ENCODE measurements at places on chromosomes 13 and 19. TPM values are rescaled to one million over a fixed set of nuclear protein-coding genes. Genes with fewer than 3 reads are reported as not detected.

The PLEKHF1 gene
- 22.5 TPM for total RNA-seq

The ZNF606 gene
- total RNA-seq, result 16.8 TPM

The DNAJC15 gene
- 6.1 TPM for total RNA-seq

The TNFRSF19 gene
- total RNA-seq, result 95.7 TPM

The SLC17A7 gene
- total RNA-seq, result not detected

The LILRB1 gene
- total RNA-seq, result not detected

The ENOX1 gene
- 2.2 TPM for total RNA-seq

The IL11 gene
- total RNA-seq, result 5.2 TPM

The PNMA8B gene
- 0.43 TPM for total RNA-seq

The KRTDAP gene
- not detected for total RNA-seq

The KLK14 gene
- not detected for total RNA-seq

The CCL25 gene
- total RNA-seq, result not detected

The KLHL1 gene
- total RNA-seq, result not detected

The SHANK1 gene
- total RNA-seq, result 7.4 TPM

The IGFLR1 gene
- total RNA-seq, result 0.64 TPM

DNA sequence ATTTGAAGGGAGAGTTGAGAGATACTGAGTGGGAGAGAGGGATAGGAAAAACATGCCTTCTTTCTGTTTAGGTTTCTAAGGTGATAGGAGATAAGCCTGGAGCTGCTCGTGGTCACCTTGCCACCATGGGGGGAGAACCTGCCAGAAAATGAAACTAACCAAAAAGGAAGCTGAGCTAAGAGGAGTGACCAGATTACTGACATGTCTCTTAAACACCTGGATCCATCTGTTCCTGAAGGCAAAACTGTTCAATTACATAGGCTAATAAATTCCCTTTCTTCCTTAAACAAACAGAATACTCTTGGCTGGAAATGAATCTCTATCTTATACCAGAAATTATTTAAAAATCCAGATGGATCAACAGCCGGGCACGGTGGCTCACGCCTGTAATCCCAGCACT lies 27.3 kb downstream of the ZNF473 start:
- DNase-seq, result no peak

DNA sequence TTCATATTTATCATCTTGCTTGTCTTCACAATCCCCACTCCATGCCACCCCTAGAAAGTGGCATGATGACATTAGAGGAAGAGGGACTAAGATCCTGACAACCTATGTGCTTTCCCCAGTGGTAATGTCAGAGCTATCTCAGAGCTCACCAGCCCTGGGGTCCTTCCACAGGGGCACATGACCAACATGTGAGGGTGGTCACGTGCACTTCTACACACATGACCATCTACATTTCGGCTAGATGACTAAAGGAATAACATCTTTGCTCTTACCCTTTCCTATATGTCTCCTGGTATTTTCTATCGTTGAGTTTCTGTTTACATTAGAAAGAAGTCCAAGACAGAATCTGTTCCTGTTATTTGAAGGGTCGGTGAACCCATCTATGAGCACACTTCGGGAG lies 46.2 kb downstream of the RFXAP start:
- DNase-seq, result no peak

GRCh38 chr13:50685491-50685890 lies 158.0 kb downstream of the DLEU7 start:
- no peak for DNase-seq

- peak; percentile 63 for DNase-seq
Observed at GRCh38 chr19:35213663-35214632, 14.6 kb downstream of the FAM187B start.

- no peak for DNase-seq
Observed at GRCh38 chr19:34094960-34095359, 77.3 kb upstream of the LSM14A start.

- DNase-seq, result peak; percentile 49
Observed at GRCh38 chr13:40550130-40550529, 116.3 kb downstream of the FOXO1 start.

GRCh38 chr13:67416047-67416925 lies 186.2 kb upstream of the PCDH9 start:
- peak; percentile 6 for DNase-seq

DNA sequence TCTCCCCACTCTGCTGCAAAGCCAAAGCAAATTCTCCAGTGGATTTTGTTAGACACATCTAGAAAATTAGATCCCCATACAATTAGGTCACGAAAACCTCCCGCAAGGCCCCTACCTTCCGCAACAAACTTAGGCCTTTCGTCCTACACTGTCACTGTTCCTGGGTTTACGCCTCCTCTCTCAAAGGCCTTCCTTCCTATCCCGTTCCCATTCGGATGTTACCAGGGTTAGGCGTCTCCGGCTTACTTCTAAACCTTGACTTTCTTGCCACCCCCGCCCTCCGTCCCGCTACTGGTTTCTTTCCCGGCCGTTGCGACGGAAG lies 754 bp downstream of the RNF6 start:
- DNase-seq, result no peak

DNA sequence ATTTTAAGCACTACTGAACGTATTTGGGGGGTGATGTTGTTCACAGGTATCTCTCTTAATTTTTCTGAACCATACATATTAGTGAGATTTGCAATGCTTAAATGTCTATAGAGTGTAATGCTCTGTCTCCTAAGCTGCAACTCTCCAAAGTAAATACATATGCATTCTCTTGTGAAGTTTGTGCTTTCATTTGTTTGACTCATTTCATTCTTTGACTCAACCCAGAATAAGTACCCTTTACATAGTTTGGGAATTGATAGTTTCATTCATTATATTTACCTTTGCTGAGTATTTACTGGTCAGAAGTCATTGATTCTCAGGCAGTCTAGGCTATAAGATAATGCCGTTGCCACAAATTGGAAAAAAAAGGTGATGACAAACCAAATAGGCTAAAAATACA lies 406.9 kb downstream of the FGF9 start:
- DNase-seq, result no peak

GRCh38 chr13:91017031-91017668 lies 330.3 kb upstream of the MIR17HG start:
- DNase-seq, result peak; percentile 10

DNA sequence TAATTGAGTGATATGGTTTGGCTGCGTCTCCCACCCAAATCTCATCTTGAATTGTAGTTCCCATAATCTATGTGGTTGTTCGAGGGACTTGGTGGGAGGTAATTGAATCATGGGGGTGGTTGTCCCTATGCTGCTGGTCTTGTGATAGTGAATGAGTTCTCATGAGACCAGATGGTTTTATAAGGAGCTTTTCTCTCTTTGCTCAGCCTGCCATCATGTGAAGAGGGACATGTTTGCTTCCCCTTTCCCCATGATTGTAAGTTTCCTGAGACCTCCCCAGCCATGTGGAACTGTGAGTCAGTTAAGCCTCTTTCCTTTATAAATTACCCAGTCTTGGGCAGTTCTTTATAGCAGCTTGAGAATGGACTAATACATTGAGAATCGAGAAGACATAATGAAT lies 480.1 kb downstream of the GPC5 start:
- DNase-seq, result no peak

- DNase-seq, result no peak
Observed at GRCh38 chr13:113880651-113881611, 17.1 kb upstream of the GAS6 start.

- DNase-seq, result no peak
Observed at GRCh38 chr13:41434831-41435520, 22.4 kb upstream of the RGCC start.

DNA sequence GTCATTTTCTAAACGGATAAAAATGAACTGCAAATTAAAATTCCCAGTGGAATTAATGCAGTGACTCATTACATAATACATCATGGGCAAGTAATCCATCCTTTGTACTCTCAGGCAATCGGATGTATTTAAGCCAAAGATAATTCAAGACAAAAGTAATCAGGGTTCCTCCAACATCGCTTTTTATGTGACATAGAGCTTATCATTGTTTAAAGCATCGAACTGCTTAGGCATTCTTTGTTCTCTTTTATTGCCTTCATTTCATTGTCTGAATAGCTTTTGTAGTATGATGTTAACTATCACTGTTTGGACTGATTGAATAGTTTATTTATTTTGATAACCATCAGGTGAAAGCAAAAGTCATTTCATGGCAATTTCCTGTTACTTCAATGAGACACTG lies 209.4 kb downstream of the ITGBL1 start:
- no peak for DNase-seq

GRCh38 chr19:29325241-29325975 lies 112.5 kb upstream of the UQCRFS1 start:
- DNase-seq, result no peak

DNA sequence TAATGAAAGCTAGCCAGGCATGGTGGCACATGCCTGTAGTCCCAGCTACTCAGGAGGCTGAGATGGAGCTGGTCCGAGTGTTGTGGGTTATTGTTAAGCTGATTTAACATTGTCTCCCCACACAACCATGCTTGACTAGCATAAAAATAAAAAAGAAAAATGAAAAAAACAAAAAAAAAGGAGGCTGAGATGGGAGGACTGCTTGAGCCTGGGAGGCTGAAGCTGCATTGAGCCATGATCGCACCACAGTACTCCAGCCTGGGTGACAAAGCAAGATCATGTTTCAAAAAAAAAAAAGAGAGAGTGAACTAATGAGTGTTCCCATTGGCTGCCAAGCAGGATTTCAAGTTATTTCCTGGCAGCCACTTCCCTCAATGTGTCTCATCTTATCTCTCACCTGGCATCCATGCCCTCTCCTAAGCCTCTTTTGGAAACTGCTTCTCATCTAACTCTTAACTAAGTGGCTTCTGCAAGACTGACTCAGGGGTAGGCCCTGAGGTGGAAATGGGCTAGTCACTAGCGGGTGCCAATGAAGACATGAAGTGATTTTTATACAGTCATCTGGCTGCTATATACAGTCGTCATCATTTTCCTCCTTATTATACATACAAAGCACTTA lies 4.9 kb downstream of the THAP8 start:
- no peak for DNase-seq

GRCh38 chr13:67554746-67555452 lies 324.8 kb upstream of the PCDH9 start:
- DNase-seq, result no peak

DNA sequence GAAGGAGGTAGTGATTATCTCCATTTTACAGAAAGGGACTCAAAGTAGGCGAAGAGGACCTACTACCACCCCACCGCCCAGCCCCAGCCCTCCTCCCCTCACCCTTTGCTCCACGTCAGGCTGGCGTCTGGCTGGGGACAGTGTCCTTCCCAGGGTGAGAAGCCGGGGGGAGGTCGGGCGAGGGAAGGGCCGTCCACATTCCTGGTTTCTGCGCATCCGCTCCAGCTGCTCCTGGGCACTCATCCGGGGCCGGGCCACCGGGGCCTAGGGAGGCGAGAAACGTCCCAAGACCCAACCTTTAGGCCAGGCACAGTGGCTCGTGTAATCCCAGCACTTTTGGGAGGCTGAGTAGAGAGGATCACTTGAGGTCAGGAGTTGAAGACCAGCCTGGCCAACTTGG lies 4.8 kb upstream of the HSD17B14 start:
- DNase-seq, result no peak

- no peak for DNase-seq
Observed at GRCh38 chr13:55091172-55091571, 2049.5 kb upstream of the PRR20A start.

DNA sequence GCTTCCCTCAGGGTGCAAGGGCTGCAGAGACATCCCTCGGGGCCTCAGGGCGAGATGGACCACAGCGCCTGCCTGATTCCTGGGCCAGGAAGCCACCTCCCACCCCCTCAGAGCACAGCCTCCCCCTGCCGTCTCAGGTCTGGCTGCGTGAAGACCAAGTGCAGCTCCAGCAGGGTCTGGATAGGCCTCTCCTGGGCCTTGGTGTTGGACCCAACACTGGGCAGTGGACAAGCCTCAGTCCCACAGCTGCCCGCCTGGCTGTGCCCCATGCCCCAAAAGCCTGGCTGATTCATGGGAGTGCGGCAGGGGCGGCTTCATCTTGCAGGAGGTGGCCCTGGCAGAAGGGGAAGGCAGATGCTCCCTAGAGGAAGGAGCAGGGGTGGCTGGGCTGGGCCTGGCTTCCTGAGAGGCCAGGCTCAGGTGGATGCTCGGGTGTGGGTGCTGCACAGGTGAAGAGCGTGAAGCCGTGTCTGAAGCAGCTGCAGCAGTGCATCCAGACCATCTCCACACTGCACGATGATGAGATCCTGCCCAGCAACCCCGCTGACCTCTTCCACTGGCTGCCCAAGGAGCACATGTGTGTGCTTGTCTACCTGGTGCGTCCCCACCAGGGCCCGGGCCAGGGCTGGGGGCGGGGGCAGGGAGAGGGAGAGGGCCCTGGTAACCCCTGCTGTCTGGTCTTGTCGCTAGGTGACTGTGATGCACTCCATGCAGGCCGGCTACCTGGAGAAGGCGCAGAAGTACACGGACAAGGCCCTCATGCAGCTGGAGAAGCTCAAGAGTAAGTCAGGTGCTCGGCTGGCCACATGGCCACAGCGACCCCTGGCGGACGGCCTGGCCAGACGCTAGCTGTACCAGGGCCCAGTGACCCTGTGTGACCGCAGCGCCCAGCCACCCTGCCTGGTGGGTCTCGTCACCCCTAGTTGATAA lies 21.7 kb downstream of the MAU2 start:
- DNase-seq, result peak; percentile 57

- DNase-seq, result no peak
Observed at GRCh38 chr13:112261924-112262323, 114.2 kb upstream of the SPACA7 start.

- peak; percentile 74 for DNase-seq
Observed at GRCh38 chr13:48731001-48731658, 77.4 kb downstream of the CYSLTR2 start.

- no peak for DNase-seq
Observed at GRCh38 chr19:45086480-45086879, 6.5 kb upstream of the PPP1R37 start.

- peak; percentile 96 for DNase-seq
Observed at GRCh38 chr19:47315125-47315821, 5.6 kb downstream of the C5AR1 start.

GRCh38 chr13:72696579-72696978 lies 30.9 kb downstream of the MZT1 start:
- peak; percentile 14 for DNase-seq

GRCh38 chr19:41847351-41848105 lies 2.7 kb downstream of the DMRTC2 start:
- no peak for DNase-seq

- DNase-seq, result no peak
Observed at GRCh38 chr13:57787058-57787791, 155.7 kb downstream of the PCDH17 start.

DNA sequence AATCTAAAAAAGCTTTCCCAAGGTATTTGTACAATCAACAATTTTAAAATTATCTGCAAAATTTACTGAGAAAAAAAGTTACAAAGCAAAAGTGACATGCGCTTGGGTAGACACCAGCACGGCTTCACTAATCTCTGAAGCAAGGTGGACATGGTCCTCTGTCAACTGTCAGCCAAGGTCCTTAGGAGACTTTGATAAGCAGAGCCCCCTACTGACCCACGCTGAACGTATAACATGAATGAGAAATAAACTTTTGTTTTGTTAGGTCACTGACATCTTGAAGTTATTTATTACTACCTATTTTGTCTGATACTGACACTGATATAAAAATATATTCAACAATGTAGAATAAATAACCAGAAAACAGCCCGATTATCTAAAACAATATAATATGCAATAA lies 100.7 kb upstream of the OBI1 start:
- DNase-seq, result no peak
